Dermis lymphatic vessel endothelial cell (primary cell): ENCODE measurements at places on chromosomes 7 and 10. TPM values are rescaled to one million over a fixed set of nuclear protein-coding genes. Genes with fewer than 3 reads are reported as not detected.

Gene ST7
- total RNA-seq = 12.0 and 13.8 TPM in 2 replicates

Gene GPR15LG
- total RNA-seq = not detected in 2 replicates

Gene ITPRID1
- not detected in 2 replicates for total RNA-seq

Gene GNAT3
- not detected in 2 replicates for total RNA-seq

Gene ABHD11
- total RNA-seq = 5.4 TPM in 2 replicates

Gene SDK1
- 0.76 and 0.86 TPM in 2 replicates for total RNA-seq

Gene NACAD
- 0.34 and 0.43 TPM in 2 replicates for total RNA-seq

Gene SFTPA1
- under 0.01 TPM in 1 of 2 replicates, not detected in the other for total RNA-seq
